ENCODE measurements at places on chromosomes 4 and X.

- DNase-seq = no peak
These were observed 516.4 kb upstream of the GRIA3 start for GRCh38 chrX:122667667-122668066.

GRCh38 chr4:154740462-154740861 is 3.3 kb upstream of the LRAT start:
- DNase-seq = no peak

DNA sequence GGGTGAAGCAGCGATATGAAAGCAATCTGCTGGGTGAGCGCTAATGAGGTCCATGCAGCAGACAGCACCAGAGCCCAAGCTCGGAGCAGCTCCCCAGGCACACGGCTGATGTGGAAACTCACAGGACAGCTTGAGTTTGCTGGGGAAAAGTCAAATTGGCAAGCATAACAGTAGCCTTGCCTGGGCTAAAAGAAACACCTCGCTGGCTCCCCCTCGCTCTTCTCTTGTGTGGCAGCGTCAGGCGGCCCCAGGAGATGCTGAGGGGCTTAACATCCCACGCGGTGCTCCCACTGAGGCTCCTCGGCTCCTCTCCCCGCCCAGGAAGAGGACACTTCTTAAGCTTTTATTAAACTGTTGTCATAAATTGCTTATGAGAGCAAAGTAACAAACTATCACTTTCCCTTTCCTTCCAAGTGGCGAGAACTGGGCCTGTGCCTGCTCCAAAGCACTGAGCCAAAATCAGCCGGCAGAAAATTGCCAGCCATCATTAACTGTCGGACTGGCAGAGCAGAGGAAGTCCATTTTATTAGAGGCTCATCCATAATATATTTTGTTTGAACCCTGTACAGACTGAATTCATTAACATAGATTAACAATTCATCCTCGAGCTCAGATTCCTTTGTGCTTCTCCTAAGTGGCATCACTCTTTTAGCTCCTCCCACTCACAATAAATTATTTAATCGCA is 111.4 kb downstream of the TSPAN5 start:
- DNase-seq = no peak

DNA sequence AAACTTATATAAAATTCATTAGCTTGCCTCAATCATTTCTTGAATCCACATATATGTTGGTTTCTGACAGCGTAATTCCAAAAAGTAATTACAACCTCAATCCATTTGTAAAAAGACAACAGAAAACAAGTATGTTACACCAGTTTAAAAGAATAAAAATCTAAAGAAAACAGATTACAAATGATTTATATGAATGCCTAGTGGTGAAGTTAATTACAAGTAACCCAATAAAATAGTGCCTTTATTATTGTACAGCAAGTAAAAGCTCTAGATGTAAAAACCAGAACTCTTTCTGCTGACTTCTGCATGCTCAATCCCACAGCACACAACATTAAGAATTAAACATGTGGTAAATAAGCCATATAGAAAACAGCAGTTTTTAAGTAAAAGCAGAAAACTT is 197.8 kb downstream of the MAB21L2 start:
- DNase-seq = no peak

- no peak for DNase-seq
These were observed 488.8 kb upstream of the CPEB2 start for GRCh38 chr4:14513471-14513870.

GRCh38 chrX:65136424-65136823 is 160.2 kb upstream of the ZC4H2 start:
- no peak for DNase-seq

DNA sequence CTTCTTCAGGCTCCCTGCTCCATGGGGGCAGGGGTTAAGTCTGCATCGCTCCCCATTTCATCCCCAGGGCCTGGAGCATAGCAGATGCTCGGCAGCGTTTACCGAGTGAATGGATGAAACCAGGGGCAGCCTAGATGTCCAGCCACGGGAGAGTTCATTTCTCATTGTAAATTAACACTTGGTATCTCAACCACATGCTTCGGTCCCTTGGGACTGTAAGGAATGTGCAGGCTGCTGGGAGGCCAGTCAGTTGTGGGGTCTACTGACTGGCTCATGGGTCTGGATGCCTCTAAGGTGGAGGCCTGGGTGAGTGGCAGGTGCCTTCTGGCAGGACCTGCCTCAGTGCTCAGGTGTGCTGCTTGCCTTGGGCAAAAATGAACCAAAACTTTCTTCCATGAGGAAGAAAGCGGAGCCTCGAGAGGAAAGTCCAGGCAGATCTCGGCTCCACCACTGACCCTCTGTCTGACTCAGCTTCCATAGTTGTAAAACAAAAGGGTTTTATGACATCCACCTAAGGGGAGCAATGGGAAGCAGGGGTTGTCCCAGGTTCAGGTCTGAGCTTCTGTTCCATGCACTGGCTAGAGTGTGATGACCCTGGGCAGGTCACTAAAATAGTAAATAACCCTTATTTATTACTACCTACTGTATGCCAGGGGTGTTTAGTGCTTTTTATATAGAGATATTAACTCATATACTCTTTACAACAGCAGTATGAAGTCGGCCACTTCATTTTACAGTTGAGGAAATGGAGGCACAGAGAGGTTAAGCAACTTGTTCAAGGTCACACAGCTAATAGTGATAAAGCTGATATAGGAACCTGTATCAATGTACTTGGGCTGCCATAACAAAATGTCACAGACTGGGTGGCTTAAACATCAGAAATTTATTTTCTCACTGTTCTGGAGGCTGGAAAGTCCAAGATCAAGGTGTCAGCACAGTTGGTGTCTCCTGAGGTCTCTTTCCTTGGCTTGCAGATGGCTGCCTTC is 144.3 kb upstream of the STX18 start:
- no peak for DNase-seq

DNA sequence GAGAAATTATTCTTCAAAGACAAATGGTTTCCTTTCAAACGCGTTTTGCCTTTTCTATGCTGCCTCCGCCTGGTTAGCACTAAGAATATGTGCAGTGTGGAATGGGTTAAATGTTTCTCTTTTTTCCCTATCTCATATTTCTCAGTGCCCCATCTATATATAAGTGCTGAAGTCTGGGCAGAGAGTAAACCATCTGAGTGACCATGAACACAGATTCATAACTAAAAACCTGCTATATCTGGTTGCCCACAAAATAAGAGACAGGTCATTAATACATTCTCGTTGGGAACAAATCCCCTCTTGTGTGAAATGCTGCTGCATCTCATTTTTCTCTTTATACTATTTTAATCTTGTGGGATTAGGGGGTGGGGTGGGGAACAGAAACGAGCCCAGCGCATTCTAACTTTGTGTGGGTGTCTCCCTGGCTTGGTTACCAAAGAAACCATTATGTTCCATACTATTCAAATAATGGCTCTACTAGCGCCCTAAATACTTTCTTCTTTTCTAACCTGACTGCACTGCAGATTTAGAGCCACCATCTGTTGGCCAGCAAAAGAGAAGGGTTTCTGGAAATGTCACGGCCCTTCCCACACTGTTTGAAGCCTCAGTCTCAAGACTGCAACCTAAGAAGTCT is 42.2 kb upstream of the PTCHD1 start:
- DNase-seq = no peak

GRCh38 chr4:165758086-165758485 is 115.0 kb upstream of the TLL1 start:
- DNase-seq = no peak

- no peak for DNase-seq
These were observed 55.9 kb upstream of the LEF1 start for GRCh38 chr4:108224611-108225053.

GRCh38 chrX:66680451-66680850 is 41.6 kb upstream of the EDA2R start:
- DNase-seq = no peak

DNA sequence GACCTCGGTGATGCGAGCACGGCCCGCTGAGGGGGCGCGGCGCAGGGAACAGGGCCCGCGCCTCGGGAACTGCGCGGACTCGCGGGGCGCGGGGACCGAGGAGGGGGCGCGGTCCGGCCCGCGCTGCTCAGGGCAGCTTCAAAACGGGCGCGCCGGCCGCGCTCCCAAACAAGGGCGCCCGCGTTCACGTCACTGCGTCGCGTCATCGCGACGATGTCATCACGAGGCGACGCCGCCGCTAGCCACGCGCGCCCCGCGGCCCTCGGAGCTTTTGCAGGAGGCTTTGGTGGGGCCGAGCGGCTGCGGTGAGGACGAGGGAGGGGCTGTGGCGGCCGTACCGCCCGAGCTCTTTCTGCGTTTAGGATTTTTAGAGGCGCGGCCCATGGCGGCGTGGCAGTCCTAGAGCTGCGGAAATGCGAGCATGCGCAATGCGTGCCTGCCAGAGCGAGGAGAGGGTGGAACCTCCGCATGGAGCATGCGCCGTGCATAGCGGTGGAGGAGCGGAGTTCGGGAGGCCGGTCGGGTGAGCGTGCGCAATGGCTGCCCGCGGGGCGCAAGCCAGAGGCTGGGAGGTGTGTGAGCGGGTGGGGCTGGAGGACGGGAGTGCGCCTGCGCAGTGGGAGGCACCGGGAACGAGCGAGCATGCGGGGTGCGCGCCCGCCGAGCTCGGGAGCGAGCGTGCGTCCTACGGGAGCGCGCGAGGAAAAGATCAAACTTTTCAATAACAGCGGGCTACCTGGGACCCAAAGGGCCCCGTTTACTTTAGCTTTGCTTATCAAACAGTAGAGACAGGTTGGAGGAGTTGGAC is at the start of gene PPP2R3B:
PPP2R3B (minus strand) TSS at position 140 of the 808 bp plus-strand sequence. CDS start 216 bp downstream, outside the sequence.
- DNase-seq = peak; percentile 97

- DNase-seq = no peak
These were observed at the start of gene TBC1D9 for GRCh38 chr4:140756319-140757231. Gene TBC1D9 (minus strand): TSS chr4:140756385. CDS start chr4:140756045, 340 bp downstream.

- DNase-seq = no peak
These were observed 24.0 kb downstream of the HOPX start for GRCh38 chr4:56657128-56657527.

- DNase-seq = no peak
These were observed 127.1 kb upstream of the ANXA3 start for GRCh38 chr4:78424461-78424860.

- no peak for DNase-seq
These were observed 289.2 kb downstream of the FBXW7 start for GRCh38 chr4:152246659-152247058.

DNA sequence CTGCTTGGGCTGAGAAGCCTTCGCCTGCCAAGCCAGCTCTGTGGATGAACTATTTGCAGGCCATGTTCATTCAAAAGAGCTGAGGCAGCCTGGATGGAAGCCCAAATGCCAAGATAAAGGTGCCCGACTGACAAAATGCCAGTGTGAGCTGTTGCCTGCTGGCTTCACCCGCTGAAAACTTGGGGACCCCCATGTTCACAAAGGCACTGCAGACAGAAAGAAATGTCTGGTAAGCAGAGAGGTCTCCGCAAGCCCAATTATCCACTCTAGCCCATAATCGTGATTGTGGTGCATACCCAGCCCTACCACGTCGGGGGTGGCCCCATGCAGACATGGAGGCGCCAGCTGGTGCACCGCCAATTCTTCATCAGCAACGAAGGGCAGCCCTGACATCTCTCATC is 13.0 kb upstream of the SMIM20 start:
- no peak for DNase-seq

DNA sequence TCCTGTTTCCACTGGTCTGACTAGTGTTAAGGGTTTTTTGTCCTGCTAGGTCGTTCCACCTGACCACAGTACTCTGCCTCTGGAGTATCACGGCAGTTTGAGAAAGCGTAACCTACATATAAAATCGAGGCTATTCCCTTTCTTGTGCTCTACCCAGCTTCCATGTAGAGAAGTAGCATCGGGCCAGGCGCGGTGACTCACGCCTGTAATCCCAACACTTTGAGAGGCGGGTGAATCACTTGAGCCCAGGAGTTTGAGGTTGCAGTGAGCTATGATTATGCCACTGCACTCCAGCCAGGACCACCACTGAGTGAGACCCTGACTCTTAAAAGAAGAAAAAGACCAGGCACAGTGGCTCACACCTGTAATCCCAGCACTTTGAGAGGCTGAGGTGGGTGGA is 7.5 kb downstream of the PPEF1 start:
- DNase-seq = no peak

GRCh38 chr4:4693258-4693657 is 151.4 kb upstream of the STX18 start:
- DNase-seq = no peak

DNA sequence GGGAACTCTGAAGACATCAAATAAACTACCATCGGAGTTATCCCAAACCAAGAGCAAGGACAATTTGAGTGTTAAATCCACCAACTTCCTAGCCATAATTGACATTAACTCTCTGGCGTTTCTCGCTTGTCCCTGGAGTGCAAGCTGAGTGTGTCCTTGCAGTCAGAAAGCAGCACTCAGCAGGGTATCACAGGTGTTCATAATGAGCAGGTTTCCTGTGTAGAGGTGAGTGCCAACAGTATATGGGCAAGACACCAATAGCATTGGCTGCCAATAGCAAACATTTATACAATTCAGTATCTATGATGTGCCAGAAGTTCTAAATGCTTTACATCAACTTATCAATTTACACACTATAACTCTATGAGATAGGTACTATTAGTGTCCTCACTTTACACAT is 11.2 kb downstream of the BLTP1 start:
- DNase-seq = no peak

GRCh38 chrX:29617276-29617675 is 598.1 kb upstream of the MAGEB2 start:
- no peak for DNase-seq

DNA sequence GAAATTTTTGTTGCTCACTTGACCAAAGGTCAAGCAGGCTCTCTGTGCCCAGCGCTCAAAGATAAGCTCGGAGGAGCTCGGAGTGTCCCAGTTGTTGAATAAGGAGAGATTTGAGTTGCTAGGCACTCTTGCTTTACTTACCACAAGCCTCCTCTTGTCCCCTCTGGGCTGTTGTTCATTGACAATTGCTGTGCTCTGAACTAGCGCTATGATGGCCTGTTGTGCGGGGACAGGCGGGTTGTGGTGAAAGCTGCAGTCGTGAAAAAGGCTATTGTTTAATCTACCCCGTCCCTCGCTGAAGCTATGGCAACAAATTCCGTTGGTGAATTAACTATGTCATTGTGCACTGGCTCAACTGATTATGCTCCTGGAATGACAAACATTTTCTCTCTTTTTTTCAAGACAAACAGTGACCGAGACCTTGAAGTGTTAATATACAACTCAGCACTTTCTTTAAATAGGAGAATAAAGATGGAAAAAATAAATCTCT is 21.0 kb upstream of the POLA1 start:
- no peak for DNase-seq

GRCh38 chr4:751676-752075 is 46.0 kb downstream of the PCGF3 start:
- no peak for DNase-seq
